T47D (cell line): ENCODE measurements at places on chromosomes 13 and 19.

DNA sequence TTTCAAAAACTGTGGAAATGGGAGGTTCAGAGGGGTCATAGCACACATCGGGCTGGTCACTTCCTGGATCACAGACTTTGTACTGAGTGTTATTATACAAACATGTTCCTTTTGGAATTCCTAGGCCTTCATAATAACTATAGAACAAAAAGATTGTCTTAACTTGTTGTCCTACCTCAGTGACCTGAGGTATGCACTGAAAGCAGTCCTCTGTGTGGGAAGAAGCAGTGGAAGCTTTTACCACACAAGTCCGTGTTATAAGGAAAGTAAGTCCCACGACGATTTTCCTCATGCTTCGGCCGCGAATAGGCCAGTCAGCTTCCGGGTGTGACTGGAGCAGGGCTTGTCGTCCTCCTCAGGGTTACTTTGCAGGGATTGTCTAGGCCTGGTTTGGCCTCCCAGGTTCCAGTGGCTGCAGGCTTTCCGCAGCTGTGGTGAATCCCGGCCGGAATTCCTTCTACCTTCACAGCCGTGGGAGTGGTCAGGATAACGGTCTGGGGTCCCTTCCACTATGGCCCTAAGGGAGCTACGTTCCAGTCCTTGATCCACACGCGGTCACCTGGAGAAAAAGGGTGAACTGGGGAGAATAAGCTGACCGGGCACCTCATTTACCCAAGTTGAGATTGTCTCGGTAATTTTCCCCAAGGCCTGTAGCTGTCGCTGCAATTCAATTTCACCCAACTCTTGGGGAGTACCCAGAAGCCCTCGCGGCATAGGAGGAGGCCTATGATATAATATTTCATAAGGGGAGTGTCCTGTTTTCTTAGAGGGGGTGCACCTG lies 16.0 kb downstream of the NAPSA start:
- DNase-seq, result no peak

- no peak for DNase-seq
These were observed 790 bp downstream of the TPM4 start for GRCh38 chr19:16076958-16077611.

GRCh38 chr19:38284422-38284821 lies 19.6 kb upstream of the C19orf33 start:
- DNase-seq, result no peak

- no peak for DNase-seq
These were observed 44.3 kb downstream of the ZNF585A start for GRCh38 chr19:37127999-37128820.

DNA sequence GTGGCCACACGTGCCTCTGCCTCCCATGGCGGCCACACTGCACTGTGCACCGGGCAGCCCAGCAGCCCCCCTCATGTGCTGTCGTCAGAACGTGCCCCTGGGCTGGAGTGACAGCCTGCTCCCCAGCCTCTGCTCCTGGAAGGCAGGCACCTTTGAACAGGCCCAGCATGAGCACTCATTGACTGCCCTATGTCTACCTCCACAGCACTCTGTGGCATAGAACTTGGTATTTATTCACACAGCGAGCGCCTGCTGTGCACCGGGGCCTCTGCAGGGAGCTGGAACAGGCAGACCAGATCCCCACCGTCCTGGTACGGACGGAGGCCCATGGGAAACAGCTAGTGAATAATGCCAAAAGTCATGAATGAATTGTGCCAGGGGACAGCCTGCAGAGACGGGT lies 53.7 kb downstream of the DPF1 start:
- DNase-seq, result no peak

DNA sequence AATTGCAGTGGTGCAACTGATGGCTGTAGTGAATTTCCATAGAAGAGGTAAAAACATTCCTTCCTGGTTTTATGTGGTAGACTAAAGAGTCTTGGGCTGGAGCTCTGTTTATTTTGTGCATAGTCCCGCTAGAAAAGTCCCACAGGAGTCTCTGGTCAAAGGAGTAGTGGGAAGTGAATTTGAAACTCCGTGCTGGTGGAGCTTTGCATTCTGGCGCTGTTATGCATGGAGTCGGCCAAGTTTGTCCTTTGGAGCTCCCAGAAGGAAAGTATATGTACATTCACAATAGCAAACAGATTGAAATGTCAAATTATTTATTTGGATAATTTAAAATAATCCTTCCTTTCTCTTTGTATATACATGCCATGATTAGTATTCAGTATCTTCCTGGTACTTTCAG lies 296.5 kb downstream of the LMO7 start:
- no peak for DNase-seq

DNA sequence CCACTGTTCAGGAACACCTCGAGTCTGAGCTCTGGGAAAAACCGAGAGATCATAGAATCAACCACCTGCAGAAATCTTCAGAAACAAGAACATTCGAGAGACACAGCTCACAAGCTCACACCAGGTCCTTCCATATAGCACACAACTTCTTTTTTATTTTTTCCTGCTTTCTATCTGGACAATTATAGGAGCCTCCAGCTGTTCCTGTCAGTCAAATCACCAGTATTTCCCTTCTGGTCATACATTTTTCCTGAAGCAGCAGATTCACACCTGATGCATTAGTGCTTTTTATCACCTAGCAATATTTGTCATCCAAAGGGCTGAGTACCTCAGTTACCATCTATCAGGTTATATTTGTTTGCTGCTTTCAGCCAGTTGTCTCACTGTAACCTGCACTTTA lies 323.5 kb downstream of the FOXO1 start:
- DNase-seq, result no peak

GRCh38 chr13:113856716-113857065 lies 7.2 kb downstream of the GAS6 start:
- peak; percentile 65 for DNase-seq

- DNase-seq, result no peak
These were observed 53.1 kb downstream of the C13orf46 start for GRCh38 chr13:113920606-113921286.

DNA sequence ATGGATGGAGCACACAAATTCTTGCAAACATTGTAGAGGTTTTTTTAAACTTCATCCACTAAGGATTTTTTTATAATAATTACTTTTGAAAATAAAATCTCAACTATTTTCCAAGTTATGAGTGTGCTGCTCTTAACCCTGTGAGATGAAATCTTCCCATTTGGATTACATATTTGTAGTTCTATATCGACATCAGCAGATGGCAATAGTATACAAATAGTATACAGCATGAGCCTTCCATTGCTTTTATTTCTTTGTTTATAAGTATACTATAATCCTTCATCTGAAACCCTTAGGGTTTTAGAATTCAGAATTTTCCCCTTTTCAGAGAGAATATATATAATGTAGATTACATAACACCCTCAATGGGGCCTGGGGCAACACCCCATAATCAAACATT lies 70.5 kb downstream of the GJA3 start:
- DNase-seq, result peak; percentile 20

- DNase-seq, result no peak
These were observed 8.6 kb upstream of the FKRP start for GRCh38 chr19:46737298-46737654.
